ENCODE measurements at places on chromosomes 6 and 20. TPM values are rescaled to one million over a fixed set of nuclear protein-coding genes. Genes with fewer than 3 reads are reported as not detected.

The DBNDD2 gene
- total RNA-seq: 11.7 TPM

The KIF25 gene
- 5.3 TPM for total RNA-seq

- no peak for DNase-seq
These were observed 20.4 kb downstream of the MAN1A1 start for GRCh38 chr6:119328892-119329793.

- peak; percentile 45 for DNase-seq
These were observed 74.2 kb upstream of the DSP start for GRCh38 chr6:7467007-7467897.

DNA sequence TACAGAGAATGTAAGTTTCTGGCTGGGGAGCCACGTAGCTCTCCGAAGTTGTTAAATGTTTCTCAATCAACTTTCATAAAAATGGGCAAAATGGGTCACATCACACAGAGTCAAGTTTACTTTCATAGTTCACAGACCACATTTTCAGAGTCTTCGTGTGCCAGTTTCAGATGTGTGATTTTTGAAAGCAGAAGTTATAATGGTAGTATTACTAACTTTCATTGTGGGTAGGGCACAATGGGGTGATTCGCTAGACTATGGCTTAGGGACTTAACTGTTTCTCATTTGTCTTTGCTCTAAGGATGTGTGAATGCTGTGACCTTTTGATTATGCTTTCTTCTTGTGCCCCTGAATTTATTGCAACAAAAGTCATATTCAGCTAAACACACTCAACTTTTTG is 109.0 kb upstream of the SUPT3H start:
- no peak for DNase-seq
